ENCODE measurements at places on chromosomes 11 and 22.
A peak's percentile ranks its signal among the peaks of the same experiment; 100 is the strongest.

- DNase-seq = no peak
Measured at GRCh38 chr11:69999721-70000120, 78.4 kb upstream of the ANO1 start.

DNA sequence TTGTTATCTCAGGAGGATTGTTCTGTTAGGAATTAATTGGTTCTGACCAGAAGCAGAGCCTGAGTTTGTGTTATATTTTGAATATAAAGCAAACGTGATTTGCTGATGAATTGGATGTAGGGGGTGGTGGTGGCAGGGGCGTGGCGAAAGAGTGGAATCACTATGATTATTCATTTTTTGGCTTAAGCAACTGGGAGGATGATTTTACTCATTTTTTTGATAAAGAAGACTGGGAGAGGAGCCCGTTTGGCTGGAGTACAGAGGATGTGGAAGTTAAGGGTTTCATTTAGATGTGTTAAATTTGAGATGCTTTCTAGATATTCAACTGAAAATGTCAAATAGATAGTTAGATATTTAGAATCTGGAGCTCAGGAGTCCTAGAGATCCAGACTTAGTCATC is 83.4 kb upstream of the MYO18B start:
- DNase-seq = no peak

DNA sequence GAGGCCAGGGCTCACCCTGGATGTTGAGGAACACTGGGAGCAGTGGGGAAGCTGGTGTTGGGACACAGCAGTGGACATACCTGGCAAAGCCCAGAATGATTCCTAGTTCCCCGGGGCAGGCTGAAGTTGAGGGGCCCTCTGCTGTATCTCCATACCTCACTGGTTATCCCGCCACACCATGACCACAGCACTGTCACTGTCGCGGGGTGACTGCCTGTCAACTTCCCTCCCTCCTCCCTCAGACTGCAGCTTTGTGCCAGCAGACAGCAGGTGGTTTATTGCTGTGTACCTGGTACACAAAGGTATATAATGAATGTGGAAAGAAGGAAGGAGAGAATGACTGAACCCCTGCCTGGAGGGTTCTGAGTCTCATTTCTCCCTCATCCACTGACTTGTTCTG is 318.7 kb downstream of the TMEM135 start:
- DNase-seq = peak; percentile 7

GRCh38 chr11:28337701-28338100 is 229.5 kb downstream of the METTL15 start:
- DNase-seq = no peak

GRCh38 chr11:29129844-29130243 is 887.0 kb downstream of the KCNA4 start:
- DNase-seq = no peak

DNA sequence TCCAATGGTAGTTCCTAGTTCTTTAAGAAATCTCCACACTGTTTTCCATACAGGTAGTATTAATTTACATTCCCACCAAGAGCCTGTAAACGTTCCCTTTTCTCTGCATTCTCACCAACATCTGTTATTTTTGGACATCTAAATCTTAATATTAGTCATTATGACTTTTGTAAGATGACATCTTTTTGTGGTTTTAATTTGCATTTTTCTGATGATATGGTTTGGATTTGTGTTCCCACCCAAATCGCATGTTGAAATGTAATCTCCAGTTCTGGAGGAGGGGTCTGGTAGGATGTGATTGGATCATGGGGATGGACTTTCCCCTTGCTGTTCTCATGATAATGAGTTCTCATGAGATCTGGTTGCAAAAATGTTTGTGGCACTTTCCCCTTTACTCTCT is 89.0 kb downstream of the MUC15 start:
- no peak for DNase-seq

Measured in common myeloid progenitor, CD34-positive (primary cell).